ENCODE measurements at places on chromosomes 12 and 14. TPM values are rescaled to one million over a fixed set of nuclear protein-coding genes. Genes with fewer than 3 reads are reported as not detected.

Gene BCL2L14
- 0.49 TPM for total RNA-seq

DNA sequence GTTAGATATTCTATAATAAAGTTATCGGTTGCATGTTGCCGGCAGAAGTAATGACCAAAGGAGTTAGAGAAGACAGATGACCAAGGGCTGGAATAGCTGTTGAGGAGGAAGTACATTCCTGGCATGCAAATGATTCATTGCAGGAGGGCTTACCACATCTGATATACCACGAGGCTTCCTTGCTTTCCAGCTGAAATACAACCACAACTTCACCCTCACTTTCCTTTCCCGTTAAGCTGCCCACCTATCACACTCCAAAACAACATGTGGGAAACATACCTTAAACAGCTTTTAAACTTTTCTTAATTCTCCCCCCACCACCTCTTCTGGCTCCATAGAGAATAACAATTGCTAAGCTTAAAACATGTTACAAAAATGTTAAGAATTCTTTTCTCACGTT is 594.1 kb downstream of the NRXN3 start:
- DNase-seq = no peak

DNA sequence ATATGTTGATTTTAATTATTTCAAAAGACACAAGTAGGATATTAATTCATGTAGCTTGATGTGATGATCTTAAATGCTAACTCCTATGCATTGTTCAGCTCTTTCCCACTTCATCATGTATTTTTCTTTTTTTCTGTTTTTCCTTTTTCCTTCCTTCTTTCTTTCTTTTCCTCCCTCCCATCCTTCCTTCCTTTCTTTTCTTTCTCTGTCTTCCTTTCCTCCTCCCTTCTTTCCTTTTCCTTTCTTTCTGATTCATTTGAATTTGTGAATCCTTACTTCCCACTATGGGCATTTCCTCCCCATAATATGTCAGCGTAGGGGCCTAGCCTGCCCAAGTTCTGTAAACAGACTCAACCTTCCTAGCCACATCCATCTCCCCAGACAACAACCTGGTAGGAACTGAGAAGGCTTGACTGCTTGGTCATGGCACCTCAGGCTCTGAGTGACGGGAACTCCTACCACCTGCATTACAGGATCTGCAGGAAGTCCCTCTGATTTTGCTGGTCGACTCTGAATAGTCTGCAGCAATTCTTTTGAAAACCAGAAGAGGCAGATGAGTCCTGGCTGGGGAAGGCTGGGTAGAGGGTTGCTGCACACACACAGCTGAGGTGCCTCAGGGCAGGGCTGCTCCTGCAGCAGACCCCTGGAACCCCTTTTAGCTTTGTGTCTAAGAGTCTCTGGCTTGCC is 33.4 kb upstream of the BHLHE41 start:
- DNase-seq = no peak

DNA sequence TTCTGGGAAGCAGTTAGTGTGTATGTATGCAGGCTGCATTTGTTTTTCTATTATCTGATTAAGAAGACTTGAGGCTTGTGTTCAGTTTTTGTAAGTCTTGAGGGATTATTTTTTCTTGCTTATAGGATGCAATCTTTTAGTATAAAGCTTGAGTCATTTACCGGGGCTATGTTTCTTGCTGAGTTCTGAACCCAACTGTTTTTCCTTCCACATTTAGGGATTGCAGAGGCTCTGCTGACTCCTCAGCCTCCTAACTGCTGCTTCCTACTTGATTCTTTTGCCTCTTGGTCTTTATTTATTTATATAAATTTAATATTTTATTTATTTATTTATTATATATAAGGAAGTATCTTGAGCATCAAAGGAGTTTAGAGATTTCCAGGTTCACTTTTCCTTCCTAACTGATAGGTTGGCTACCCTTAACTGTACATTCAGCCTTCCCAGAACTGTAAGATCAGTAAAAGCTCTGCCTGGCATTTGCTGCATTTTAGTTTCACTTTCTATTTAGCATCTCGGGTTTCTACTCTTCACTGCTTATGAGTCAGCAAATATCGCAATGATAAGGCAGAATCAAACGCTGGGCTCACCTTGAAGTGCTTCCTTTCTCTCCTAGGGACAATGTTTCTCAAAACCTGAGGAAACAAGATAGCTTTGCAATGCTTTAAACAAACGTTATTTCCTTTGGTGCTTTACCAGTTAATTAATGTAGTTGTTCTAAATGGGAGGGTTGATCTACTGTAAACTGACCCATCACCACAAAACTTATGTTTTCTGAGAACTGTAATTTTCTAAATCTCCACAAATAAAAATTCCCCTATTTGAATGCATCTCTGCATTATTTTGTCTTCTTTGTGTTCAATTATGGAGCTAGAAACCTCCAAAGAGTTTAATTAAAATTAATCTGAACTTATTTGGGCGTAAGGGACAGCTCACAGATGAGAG is 1183.7 kb upstream of the TMEM132C start:
- no peak for DNase-seq

- DNase-seq = no peak
Observed at GRCh38 chr12:25725931-25726330, 172.8 kb upstream of the LMNTD1 start.

DNA sequence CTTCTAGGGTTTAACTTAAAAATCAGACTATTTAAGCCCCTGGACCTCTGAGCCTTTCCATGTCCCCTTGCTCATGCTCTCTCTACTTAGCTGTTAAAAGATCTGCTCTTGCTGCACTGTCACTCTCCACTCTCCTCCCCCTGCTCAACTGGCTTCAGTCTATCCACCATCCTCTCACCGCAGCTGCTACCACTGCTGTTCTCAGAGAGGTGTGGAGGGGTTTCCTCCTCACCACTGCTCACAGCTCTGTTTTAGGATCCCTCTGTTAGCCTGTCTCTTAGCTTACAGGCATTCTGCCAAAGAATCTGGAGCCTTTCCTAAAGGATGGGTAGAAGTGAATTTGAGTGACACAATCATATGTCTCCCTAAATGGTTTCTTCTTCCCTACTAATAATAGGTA is 43.7 kb upstream of the ATP2B1 start:
- no peak for DNase-seq

Gene PCED1B
- 4.8 TPM for total RNA-seq

GRCh38 chr12:14272956-14273912 is 92.2 kb upstream of the ATF7IP start:
- DNase-seq = no peak

DNA sequence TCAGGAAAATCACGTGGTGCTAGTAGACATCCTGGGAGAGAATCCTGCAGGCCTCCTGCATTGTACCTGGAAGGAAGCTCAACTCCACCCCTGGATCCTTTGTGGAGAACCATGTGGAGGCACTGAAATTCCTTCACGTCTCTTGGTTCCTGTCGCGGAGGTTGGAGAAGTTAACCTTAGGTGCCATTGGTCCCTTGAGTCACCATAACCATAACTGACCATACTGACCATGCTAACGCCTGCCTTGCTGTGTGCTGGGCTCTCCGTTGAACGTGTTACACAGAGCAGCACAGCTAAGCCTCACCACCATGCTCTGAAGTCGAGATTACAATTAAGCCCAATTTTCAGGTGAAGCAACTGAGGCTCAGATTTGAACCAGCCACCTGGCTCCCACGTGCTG is 18.6 kb downstream of the C14orf132 start:
- DNase-seq = no peak

GRCh38 chr12:69388371-69388770 is 28.8 kb downstream of the YEATS4 start:
- DNase-seq = no peak

DNA sequence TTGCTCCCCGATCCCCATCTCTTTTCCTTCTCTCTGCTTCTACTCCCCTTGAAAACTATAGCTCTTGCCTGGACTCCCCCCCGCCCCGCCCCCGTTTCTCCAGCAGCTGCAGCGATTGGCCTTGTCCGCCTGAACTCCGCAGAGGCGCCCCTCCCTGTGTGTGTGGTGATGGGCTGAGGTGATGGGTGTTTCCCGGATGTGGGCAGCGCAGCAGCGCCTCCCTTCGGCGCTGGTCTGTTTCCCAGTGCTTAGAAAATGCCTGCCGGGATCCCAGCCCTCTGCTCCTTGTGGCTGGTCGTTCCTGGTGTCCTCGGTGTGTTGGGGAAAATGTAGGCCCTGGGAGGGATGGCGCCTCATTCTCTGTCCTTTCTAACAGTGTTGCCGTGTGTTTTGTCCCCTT is 43.3 kb downstream of the GALNT8 start:
- no peak for DNase-seq

DNA sequence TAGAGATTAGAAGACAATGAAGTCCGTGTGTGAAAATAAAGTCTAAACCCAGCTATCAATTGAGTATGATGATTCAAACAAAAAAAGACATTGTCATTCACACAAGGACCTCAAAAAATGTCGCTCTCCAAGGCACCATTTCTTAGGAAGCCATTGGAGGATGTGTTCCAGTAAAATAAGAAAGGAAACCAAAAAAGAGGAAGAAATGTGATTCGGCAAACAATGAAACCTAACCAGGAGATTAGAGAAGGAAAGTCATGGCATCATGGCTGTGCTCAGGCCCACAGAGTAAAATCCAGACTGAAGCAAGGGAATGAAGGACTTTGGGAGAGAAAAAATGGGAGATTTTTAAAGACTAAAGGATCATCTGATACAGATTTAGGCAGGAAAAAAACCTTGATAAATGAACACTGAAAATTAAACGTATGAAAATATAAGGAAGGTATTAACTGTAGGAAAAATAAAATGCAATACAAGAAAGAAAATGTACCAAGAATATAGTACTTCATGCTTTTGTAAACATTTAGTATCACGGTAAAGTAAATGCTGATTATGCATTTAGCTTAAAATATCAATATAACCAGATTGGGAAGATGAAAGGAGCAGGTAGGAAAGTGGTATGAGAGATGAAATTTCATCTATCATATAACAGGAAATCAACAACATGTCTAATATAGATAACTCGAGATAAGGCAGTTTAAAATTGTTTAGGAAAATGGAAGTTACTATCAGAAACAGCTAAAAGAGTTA is 38.2 kb upstream of the MTHFD1 start:
- no peak for DNase-seq

- no peak for DNase-seq
Observed at GRCh38 chr14:43522191-43522590, 984.9 kb downstream of the FSCB start.

DNA sequence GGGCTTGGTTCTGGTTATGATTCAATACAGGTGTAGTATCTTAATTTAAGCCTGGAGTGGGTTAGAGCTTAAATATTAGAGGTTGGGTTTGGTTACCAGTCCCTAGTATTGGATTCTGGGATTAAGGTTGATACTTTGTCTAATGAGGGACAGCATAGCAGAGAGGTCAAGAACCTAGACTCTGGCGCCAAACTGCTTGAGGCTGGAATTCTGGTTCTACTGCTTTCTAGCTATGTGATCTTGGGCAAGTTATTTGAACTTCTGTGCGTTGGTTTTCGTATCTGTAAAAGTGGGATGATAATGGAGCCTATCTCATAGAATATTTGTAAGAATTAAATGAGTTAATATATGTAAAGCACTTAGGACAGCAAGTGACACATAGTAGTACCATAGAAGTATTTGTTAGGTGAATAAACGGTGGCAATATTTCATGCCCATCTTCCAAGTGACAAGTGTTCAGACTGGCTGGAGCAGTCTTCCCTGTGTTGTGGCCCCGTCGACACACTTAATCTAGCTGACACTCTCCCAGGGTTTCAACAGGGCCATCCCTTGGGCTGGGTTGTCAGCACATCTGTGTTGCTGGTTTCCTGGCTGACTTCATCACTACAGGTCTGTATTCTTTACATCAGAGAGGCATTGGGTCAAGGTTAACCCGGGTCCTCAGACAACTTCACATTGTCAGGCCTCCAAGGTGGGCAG is 3.0 kb downstream of the ENDOU start:
- DNase-seq = no peak

DNA sequence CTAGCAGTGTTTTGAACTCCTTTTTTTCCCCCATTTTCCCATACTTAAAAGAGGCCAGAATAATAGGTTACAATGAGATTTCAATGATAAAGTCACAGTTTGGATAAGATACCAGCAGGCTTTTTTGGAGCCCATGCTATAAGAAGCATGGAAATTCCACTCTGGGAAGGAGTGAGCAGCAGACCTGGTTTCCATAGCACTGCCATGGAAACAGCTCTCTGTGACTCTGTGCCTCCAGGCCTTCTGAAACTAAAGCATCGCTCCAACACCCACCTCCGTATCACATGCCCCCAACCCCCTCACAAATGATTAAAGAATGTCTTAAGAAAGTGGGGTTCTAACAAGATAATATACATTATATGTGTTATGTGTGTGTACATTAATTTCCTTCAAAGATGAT is 165.0 kb downstream of the GRIN2B start:
- DNase-seq = no peak

DNA sequence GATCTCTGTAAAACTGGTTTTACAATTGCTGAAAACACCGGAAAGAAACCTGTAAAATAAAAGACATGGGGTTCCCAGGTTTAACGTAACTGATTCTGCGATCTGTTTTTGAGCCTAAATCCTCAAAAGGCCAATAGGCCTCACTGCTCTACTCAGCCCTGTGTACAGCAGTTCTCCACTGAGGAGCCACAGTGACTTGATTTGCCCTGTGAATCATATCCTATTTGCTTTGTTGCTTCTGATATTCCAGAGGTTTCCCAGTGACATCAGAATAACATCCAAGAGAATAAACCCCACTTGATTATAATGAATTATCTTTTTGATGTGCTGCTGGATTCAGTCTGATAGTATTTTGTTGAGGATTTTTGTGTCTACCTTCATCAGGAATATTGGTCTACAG is 27.5 kb downstream of the MDM1 start:
- no peak for DNase-seq

DNA sequence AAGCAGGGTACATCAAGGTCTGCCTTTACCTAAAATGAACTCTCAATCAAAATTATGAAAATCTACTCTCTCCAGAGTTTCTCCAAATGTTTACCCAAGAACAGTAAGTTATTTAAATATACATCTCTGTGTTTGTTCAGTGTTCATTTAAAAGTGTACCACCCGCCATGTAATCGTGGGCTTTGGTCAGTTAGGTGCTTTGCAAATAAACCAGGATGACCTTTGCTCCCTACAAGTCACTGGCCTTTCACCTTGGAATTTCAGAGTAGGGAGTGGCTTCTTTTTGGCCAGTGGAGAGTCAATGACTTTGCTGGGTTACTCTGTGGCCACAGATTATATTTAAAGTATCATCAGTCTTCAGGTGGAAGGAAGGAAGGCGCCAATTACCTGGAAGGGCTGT is 74.6 kb upstream of the PTPRB start:
- DNase-seq = no peak

- peak; percentile 48 for DNase-seq
Observed at GRCh38 chr12:53218551-53219291, 11.7 kb upstream of the ITGB7 start.
